Epithelial cell of prostate (primary cell): ENCODE measurements at places on chromosomes 2 and 18.

- DNase-seq: no peak
Observed at GRCh38 chr2:205644018-205644417, 38.3 kb upstream of the NRP2 start.

GRCh38 chr2:145253492-145253891, 733.6 kb upstream of the ZEB2 start:
- DNase-seq: no peak

- DNase-seq: no peak
Observed at GRCh38 chr2:203326356-203326755, 1.8 kb upstream of the ABI2 start.

- no peak for DNase-seq
Observed at GRCh38 chr2:39686456-39686855, 20.7 kb downstream of the TMEM178A start.

DNA sequence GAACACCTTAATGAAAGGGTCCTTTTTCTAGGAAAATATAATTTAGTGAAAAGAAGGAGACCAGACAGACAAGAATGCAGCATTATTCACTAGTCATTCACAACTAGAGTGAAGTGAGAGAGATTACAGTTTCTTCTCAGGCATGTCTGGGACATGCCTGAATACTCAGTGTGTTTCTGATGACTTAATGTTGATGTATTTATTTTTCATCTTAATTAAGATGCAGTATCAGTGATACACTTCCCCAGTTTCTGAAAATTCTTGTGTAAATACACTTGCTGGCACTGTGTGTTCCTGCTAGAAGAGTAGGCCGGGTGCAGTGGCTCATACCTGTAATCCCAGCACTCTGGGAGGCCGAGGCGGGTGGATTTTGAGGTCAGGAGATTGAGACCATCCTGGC, 143.6 kb downstream of the MYO3B start:
- DNase-seq: peak; percentile 89

- DNase-seq: no peak
Observed at GRCh38 chr2:204183608-204184007, 247.0 kb downstream of the ICOS start.

DNA sequence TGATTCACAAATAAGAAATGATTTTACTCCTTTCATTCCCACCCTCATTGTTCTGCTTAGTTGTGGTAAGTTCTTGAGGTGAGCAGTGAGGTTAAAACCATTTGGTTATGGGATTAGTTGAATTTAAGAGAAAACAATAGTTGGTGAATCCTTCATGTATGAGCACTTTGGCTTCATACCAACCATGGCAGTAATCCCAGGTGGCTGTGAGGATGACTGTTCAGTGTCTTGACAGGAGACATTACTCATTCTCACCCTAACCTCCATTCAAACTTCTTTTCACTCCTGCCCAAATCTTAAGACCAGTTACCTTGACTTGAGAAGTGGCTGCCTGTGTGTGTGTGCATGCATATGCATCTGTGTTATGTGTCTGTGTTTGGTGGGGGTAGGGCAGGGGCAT, 143.1 kb downstream of the SETBP1 start:
- peak; percentile 73 for DNase-seq

GRCh38 chr2:194745557-194746146, 911.4 kb upstream of the SLC39A10 start:
- DNase-seq: no peak

DNA sequence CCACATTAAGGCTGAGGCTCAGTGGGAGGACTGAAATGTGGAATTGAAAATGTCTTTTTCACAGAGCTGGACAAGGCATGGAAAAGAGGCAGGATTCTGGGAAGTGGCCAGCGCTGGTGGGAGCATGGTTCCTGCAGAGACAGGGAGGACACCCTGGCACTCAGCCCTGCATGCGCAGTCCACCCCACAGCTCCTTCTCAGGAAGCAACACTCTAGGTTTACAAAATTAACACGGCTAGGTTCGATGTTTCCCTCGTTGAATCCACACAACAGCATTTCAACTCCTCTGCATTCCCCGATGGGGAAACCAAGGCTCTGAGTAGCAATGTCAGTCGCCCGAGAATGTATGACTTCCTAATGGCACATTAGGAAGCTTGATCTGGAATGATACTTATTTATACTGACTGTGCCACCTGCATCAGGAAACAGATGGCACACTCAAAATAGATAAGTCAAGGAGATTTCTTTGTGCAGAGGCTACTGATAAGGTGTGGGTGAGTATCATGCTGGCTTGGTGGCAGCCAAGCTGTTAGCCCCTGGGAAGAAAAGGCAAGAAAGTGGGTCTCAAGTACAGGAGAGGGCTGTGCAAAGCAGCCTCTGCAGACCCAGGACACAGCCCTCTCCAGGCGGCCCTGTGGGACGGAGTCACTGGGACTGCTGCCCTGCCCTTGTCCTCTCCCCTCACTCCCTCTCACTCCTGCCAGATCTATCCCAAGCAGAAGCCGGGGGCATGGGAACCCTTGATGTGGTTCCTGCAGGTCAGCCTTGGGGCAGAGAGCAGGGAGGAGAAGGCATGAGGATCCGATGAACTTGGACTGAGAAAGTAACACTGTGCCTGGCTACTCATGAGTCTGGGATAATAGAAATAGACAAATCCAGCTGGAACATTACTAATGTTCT, 158.4 kb upstream of the FHL2 start:
- no peak for DNase-seq

- no peak for DNase-seq
Observed at GRCh38 chr18:59056706-59057492, 82.8 kb upstream of the SEC11C start.

GRCh38 chr18:36427369-36427768, 129.9 kb downstream of the FHOD3 start:
- DNase-seq: no peak

DNA sequence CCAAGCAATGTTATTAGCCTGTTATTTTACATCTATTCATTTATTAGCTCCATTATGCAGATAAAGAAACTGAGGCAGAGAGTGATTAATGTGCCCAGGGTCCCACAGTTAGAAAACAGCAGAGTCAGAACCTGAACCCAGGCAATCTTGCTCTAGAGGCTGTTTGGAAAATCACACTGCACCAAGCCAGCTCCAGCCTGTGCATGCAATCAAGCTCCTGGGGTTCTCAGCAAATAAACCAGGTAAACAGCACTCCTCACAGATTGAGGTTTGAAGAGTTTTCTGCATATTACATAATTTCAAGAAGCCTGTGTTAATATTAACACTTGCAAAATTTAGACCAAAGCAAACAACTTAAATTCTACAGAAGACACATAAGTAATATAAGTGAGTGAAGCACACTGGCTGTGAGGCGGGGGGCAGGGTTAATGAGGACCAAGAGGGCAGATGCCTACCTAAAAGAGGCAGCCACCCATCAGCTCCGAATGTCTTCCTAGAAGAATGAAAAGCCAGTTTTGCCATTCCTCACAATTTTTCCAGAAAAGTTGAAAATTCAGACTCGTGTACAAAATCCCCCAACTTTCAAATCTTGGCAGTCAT, 35.4 kb downstream of the CACNB4 start:
- no peak for DNase-seq

DNA sequence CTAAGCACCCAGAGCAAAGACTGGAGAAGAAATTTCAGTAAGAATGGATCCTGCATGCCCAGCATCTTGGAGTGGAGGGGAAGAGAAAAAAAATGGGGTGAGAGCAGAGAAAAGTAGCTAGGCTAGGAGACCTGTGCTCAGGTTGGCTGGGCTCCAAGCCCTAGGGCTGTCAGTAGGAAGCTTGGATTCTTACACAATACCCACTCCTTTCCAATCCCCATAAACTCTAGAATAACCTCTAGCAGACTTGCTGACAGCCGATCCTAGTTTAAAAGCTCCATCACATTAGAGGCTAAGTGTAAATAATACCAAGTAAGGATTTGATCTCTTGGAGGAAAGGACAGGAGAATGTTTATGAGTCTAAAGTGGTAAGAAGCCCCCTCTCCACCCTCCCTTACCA, 46.2 kb upstream of the NABP1 start:
- no peak for DNase-seq

DNA sequence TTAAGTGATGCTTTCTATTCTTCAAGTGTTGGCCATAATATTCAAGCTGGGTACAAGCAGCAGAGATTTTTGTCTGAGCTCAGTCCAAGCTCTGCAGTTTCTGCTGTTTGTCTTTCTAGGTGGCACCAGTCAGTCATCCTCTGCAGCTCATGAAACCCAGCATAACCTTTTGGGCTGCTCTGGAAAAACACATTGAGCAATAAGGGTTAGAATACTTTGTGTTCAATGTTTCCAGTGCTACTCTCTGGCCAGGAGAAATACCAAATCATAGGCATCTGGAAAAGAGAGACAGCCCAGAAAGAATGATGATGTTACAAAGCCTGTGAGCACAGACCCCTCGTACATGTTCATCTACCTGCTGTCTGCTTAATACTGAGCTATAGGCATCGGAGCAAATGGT, 19.5 kb upstream of the WIPF1 start:
- DNase-seq: no peak

DNA sequence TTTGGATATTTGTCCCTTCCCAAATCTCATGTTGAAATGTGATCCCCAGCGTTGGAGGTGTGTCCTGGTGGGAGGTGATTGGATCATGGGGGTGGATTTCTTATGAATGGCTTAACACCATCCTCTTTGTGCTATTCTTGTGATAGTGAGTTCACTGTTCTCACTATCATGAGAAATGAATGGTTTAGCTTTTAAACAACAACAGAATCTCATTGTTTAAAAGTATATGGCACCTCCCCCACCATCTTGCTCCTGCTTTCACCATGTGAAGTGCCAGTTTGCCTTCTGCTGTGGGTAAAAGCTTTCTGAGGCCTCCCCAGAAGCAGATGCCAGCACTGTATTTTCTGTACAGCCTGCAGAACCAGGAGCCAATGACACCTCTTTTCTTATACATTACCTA, 38.1 kb downstream of the KIAA1328 start:
- DNase-seq: no peak

GRCh38 chr18:59238385-59238784, 18.4 kb downstream of the GRP start:
- DNase-seq: no peak

- DNase-seq: no peak
Observed at GRCh38 chr2:158967114-158967730, 1.2 kb upstream of the TANC1 start.

- DNase-seq: no peak
Observed at GRCh38 chr2:176284461-176285049, 15.3 kb downstream of the MTX2 start.

GRCh38 chr2:137675584-137676327, 288.5 kb upstream of the HNMT start:
- no peak for DNase-seq

DNA sequence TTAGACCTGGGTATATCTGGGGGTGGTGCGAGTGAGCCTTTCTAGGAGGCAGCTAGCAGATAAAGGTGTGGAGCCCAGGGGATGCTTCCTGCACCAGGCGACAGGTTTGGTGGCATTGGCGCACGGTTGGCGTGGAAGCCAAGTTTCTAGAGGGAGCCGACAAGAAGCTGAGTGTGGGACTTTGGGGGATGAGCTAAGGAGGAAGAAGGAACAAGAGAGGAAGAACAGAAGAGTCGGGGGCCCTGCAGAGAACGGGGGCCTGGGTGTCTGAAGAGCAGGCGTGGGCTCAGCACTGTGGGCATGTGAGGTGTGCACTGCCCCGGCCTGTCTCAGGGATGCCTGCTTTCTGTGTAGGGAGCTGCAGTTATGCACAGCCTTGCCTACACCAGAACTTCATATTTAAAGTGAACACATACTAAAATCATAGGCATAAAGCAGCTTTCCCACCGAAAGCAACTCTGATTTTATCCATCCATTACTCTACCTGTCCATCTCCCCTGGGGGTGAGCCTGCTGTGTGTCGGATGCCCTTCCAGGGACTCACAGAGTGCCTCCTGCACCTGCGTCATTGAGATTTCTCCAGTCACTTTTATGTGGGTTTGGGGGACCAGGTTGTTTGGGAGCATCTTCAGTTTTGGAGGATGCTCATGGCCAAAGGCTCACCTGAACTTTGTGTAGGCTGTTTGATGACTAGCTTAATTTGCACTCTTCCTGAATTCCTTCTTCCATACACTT, 149.7 kb downstream of the LDLRAD4 start:
- no peak for DNase-seq

DNA sequence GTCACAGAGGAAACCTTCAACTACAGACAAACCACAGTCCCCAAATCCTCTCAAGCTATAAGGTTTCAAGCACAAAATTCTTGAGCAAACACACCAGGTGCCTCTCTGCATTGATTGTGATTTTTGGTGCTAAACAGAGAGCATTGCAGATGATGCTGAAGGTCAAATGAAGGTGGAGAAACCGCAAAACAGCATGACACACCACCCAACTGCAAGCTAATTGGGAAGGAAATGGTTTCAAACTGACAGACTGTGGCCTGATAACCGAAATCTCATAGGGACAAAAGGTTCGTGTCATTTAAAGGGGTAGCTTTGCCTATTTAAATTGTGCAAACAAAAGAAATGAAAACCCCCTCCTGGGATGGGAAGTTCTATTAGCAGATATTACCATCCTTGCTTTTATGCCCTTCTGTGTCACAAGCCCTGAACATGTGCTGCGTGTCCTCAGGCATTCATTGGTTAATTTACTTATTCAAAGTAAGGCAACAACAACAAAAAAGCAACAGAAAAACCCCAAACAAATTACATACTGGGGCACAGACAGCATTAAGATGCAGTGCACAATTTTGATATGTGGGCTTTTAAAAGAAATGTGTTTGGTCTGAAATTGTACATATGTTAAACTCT, 154.9 kb downstream of the AQP4 start:
- no peak for DNase-seq

GRCh38 chr2:8125741-8126711, 555.8 kb upstream of the ID2 start:
- no peak for DNase-seq

DNA sequence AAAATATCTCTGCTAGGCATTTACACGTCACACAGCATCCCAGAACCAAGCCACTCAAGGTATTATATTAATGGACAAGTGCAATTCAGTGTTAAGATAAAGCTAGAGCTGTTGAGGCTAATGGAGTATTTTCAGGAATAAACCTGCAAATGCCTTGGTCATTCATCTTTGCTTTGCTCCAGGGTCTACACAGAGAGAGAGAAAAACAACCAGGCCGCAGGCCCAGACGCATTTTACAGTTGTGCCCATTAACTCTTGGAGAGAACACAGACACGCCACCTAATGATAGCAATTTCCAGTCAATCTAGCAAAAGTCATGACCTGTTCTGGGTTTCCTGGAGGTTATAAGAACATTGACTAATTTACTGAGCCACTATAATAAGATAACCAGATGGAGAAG, 829.3 kb downstream of the LRRTM4 start:
- no peak for DNase-seq

GRCh38 chr2:13745330-13745729, 887.2 kb upstream of the LRATD1 start:
- no peak for DNase-seq
